ENCODE measurements at places on chromosomes 12 and 14.
A peak's percentile ranks its signal among the peaks of the same experiment; 100 is the strongest.

DNA sequence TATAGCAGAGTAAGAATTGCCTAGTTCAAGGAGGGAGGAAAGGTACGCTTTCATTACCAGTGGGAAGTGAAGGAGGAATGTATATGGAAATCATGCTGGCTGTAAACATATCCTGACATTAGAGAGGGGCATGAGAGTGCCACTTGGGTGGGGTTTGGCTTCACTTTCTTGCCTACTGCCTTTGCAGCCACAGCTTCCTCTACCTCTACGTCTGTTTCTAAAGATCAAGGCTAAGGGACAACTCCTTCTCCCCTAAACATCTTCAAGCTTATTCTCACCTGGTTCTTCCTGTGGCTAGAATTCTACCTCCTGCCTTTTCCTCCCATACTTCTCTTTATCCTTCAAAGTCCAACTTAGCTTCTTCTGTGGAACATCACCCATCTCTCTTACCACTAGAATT lies 58.0 kb downstream of the SUSD6 start:
- DNase-seq, result no peak

DNA sequence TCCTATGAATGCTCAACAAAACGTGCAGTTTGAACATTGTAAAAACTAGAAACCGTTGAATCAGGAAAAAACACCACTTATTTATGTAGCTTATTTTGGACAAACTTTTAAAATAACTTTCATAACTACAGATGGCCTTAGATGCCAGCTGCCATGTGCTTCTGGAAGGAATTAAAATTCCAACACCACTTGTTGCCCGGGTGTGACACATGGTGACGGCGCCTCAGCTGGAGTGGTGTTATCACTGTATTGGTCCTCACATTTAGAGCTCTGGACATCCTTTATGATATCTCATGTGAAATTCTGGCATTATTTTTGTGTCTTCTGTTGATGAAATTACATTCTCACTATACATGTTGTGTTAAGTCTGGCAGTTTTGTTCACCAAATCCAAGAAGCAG lies 211.0 kb downstream of the IPO8 start:
- no peak for DNase-seq

- DNase-seq, result no peak
These were observed 438.5 kb downstream of the LRIG3 start for GRCh38 chr12:58481811-58482210.

GRCh38 chr12:115210533-115211252 lies 526.7 kb upstream of the TBX3 start:
- no peak for DNase-seq

DNA sequence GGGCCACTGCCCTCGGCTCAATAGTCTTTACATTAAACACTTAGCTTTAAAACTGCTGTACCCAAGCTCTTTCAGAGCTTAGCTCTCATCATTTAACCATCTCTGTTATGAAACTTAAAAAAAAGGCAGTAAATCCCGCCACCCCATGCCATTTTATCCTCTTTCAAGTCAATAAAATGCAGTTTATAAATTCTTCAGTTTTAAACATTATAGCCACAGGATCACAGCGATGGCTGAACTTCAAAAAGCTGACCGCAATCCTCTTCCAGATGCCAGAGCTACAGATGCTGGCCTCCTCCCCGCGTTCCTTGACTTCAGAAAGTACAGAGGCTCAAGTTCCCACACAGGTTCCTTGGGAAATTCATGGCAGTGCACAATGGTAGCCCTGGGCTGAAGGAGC lies 4.2 kb downstream of the OR10G3 start:
- no peak for DNase-seq

DNA sequence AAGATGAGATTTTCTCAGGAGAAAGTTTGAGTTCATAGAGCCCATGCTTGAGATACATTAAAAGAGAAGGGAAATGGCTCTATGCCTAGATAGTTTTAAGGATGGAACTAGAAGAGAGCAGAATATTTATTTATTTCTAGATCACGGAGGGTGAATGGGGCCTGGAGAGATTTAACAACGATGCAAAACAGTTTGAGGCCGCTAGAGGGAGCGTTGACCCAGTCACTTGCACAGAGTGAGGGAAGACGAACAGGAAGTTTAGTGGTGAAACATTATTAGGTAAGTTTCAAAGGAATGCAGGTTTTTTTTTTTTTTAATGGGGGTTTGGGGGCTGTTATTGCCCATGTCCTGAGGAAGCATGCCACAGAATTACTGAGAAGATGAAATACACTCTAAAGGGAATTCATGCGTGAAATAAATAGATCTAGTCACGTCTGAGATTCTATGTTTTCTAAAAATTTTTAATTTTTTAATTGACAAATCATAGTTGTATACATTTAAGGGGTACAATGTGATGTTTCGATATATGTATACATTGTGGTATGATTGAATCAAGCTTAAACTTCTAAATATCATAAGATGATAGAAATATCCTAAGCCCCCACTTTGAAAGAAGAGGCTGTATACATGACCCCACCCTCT lies 14.8 kb upstream of the PPP1R1A start:
- peak; percentile 34 for DNase-seq

- no peak for DNase-seq
These were observed 48.4 kb upstream of the TMTC2 start for GRCh38 chr12:82638324-82638723.

- no peak for DNase-seq
These were observed 966.7 kb downstream of the SLC6A15 start for GRCh38 chr12:83945871-83946270.

DNA sequence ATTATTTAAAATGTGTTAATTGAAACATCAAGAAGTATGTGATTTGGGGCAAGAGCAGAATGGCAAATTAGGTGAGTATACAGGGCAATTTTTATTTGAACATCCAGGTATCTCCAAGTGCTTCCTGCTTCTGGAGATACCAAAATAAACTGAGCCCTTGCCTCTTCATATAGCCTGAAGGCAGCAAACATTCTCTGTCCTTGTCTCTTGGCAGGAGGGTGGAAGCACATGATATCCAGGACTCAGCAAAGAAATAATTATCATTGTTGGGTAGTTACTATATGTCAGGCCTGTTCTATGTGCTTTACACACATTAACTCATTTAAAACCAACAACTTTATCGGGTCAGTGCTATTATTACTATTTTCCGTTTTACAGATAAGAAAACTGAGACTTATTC lies 12.5 kb downstream of the LIN7A start:
- DNase-seq, result no peak

- DNase-seq, result no peak
These were observed 1595.8 kb upstream of the SEL1L start for GRCh38 chr14:83129496-83129895.
